Mesothelial cell of epicardium (in vitro differentiated cells): ENCODE measurements at places on chromosomes 5 and 9. TPM values are rescaled to one million over a fixed set of nuclear protein-coding genes. Genes with fewer than 3 reads are reported as not detected.

- DNase-seq: no peak
Measured at GRCh38 chr9:106626936-106627335, 236.0 kb upstream of the ZNF462 start.

DNA sequence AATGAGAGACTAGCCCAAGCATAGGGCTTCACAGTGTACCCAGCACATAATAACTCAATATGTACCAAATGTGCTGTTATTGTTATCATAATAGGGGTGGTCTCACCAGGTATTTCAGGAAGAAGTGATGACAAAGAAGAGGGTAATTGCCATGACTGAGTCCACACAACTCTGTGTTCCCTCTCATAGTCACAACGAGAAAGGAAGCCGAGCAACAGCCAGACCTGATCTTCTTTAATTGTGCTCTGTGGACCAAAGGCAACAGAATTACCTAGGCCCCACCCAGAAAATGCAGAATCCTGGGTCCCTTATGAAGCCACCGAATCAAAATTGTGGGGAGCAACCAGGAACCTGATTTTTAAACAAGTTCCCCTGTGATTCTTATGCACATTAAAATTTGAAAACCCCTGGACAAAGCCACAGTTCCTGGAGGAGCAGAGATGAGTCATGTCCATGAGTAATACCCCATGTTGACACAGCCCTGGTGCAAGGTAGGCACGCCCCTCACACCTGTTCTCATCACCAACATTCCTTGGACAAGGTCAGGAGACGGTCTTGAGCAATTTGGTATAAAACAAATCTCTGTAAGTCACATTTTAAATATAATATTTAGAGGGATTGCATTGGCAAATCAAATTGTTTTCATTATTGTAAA lies 5.2 kb downstream of the FGF1 start:
- DNase-seq: no peak

DNA sequence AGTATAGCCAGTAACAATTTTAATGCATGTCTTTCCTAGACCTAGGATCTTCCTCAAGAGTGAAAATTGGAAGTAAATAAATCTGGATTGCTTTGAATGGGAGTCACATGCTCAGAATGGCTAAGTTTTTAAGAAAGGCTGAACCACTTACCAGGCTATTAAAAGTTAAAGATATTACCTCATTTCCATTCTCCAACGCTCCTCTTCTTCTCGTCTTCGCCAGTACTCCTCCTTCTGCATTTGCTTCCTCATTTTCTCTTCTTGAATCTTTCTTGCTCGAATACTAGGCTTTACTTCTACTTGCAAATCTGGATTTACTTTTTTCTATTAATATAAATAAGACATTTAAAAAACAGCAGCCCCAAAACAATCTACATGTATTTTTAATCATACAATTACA lies 49.6 kb downstream of the ZFR start:
- DNase-seq: no peak

GRCh38 chr5:58314356-58315210 lies 145.3 kb downstream of the PLK2 start:
- no peak for DNase-seq

GRCh38 chr5:116242343-116242742 lies 157.5 kb downstream of the COMMD10 start:
- DNase-seq: no peak

- DNase-seq: no peak
Measured at GRCh38 chr9:17520268-17521064, 58.4 kb upstream of the SH3GL2 start.

DNA sequence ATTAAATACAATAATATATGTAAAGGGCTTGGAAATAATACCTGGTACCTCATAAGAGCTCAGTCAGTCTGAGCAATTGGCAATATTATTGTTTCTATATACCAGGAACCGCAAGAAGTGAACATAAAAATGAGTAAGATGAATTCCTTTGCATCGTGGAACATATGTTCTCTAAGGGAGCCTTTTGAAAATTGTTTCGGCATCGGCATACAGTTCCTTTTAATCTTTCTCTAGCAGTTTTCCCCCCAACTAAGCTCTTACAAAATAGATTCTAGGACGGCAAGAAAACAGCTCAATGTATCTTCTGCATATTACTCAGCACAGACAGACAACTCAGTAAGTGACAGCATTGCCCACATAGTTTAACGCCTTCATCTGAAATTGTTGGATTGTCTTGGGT lies 426.6 kb upstream of the WWC1 start:
- no peak for DNase-seq

- no peak for DNase-seq
Measured at GRCh38 chr5:107396351-107396690, 274.4 kb downstream of the EFNA5 start.

- DNase-seq: no peak
Measured at GRCh38 chr5:14234204-14234603, 91.1 kb downstream of the TRIO start.

GRCh38 chr5:78760366-78760765 lies 111.8 kb upstream of the LHFPL2 start:
- no peak for DNase-seq

GRCh38 chr9:112764344-112764743 lies 13.8 kb downstream of the SNX30 start:
- DNase-seq: no peak

GRCh38 chr9:2427120-2427891 lies 194.3 kb upstream of the VLDLR start:
- DNase-seq: no peak

DNA sequence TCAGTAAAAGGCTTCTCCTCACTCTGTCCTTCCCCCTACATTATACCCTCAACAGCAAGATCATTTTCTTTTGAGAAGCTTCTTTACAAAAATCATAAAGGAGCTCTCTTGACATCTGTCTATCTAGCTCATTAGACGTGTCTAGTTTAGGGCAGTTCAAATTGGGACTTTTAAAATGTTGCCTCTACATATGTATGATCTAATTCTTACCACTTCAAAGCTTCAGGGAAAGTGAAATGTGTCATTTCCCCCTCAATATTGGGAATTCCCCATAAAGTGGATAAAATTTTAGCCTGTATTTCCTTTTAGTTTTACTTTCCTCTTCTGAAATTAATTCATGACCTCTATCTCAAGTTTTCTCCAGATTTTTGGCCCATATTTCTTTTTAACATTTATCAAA lies 323.7 kb downstream of the ARRDC3 start:
- no peak for DNase-seq

GRCh38 chr9:114002271-114002985 lies 75.7 kb downstream of the AMBP start:
- no peak for DNase-seq

DNA sequence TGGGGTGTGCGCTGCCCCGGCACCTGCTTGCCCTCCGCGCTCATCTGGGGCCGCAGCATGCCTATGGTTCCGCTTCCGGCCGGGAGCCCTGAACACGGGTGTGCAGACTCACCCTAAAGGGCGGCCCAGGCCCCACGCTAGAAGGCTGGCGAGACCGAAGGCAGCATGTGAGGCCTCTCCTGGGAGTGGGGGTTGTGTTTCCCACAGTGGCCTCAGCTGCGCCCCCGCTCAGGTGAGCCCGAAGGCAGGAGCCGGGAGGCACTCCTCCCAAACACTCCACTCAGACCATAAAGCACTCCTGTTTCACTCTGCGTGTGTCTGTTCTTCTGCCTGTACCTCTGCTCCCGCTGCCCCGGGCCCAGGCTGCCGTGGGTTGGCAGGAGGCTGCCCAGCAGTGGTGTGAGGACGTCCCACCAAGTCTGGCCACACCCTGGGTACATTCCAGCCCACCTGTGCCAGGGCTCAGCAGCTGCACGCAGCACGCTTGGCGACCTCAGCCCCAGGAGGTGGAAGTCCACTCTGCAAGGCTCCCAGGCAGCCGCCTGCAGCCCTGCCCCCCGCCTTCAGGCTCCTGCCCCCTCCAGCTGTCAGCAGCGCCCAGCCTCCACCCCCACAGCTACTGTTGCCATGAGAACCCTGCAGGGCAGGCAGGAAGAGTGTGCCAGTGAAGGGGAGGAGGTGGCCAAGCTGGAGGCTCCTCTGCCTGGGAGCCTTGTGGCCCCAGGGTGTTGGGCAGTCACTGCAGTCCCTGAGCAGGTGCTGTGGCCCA lies 1.2 kb upstream of the AJM1 start:
- DNase-seq: no peak

DNA sequence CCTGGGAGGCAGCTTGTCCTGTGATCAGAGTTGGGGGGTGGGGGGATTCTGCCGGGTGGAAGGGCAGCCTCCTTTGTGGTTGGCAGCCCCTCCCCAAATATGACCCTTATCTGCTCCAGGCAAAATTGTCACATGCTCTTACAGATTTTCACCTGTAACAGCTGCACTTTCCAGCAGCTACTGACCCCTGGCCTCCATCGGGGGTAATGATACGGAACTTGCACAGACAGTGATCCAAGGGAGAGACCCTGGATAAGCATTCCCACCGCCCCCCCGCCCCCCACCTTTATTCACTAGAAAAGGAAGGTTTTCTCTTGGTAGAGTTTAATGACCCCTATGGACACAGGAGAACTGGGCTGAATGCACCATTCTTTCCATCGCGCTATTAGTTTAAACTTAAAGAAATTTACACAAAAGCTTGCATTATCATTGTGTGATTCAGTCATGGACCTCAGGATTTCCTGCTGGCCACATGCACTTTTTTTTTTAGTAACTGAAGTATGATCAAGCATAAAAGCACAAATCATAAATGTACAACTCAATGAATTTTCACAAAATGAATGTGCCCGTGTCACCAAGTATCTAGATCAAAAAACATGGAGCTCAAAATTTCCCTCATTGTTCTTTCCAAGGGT lies 10.7 kb upstream of the ZBTB34 start:
- DNase-seq: no peak

DNA sequence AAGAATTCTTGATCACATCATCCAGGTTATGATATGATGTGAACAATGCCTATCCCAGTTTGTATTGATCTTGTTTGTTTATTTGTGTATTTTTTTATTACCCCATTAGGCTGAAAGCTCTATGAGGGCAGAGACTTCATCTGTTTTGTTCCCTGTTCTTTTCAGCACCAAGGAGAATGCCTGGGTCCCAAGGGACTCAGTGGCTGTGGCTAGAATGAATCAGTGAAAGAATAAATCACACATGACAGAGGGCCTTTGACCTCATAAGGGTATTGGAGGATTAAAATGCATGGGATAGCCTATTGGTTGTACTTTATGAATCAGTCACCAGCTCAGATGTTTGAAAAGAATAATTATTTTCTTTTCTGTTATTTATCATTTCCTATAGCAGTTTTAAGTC lies 292.2 kb downstream of the GAS1 start:
- DNase-seq: no peak

DNA sequence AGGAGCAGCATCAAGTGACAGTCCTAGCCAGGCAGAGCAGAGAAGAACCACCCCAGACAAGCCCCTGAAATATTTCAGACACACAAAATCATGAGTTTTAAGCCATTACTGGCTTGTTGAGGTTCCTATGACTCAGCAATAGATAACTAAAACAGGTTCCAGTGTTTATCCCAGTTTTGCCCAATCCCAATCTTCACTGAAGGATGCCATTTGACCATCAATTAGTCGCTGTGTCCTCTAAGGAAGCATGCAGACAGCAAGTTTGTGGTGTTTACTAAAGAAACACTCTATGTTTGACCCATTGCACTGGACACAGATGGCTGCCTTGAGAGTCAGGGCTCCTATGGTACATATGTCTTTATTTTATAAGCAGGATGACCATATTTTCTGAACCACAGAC lies 186.7 kb downstream of the SYK start:
- DNase-seq: no peak

DNA sequence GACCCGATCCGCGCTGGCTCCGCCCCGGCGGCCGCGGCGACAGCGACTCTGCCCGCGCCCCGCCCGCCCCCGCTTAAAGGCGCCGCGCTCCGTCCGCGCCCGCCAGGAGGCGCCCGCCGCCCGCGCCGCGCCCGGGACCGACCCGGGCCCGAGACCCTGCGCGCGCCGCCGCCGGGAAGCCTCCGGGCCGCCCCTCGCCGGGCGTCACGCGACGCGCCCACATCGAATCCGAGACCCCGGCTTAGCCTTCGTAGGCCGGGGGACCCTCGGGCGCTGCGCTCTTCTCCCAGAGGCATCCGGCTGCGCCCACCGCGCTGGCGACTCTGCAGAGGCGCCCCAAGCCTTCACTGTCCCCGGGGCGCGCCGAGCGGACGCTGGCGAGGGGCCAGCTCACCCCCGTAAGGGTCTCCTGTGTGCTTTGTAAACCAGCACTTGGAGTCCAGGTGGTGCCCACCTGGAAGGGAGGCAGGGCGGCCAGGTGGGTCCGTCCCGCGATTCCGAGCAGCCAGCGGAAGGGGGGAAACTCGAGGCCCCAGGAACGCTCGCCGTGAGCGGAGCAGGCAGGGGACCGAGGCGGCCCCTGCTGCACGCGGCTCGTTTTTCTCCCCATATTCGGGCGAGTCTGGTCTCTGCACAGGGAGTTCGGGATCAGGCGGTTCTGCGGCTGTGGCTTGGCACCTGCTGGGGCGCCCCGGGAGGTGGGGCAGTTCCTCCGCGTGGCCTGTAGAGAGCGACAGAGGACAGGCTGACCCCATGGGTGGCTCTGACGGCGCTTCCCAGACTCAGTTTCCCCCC lies 423 bp upstream of the ABCA2 start:
- DNase-seq: peak; percentile 72

DNA sequence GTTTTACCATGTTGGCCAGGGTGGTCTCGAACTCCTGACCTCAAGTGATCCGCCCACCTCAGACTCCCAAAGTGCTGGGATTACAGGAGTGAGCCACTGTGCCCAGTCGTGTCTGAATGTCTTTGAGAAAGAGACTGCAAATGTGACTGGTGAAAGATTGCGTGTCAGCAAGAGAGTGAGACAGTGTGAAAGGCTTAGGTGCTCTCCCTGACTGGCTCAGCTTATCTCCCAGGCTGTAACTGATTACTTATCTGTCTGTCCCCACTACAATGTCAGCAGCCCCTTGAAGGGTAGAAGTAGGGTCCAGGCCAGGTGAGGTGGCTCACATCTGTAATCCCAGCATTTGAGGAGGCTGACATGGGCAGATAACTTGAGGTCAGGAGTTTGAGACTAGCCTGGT lies 3.4 kb upstream of the FGFR4 start:
- DNase-seq: no peak

GRCh38 chr9:111833941-111834340 lies 39.2 kb upstream of the SHOC1 start:
- DNase-seq: no peak

Gene CYSRT1
- total RNA-seq: 1.5 to 1.9 TPM (median 1.7 TPM) in 3 replicates

Gene SPAG8
- 0.89 to 1.6 TPM (median 1.4 TPM) in 3 replicates for total RNA-seq

Gene IFNB1
- not detected in 3 replicates for total RNA-seq

Gene CCDC180
- 16.1 to 17.7 TPM (median 17.1 TPM) in 3 replicates for total RNA-seq

Gene LURAP1L
- 31.2 to 33.9 TPM (median 32.7 TPM) in 3 replicates for total RNA-seq

Gene PCDHGA5
- 0.51 to 0.66 TPM (median 0.52 TPM) in 3 replicates for total RNA-seq

Gene FAM114A2
- 27.6 to 29.2 TPM (median 28.3 TPM) in 3 replicates for total RNA-seq

Gene ASTN2
- 10.8 to 12.2 TPM (median 10.8 TPM) in 3 replicates for total RNA-seq
